ENCODE measurements at places on chromosomes 12 and 14. TPM values are rescaled to one million over a fixed set of nuclear protein-coding genes. Genes with fewer than 3 reads are reported as not detected.

- no peak overlapping the region for H3K27ac ChIP-seq
- H3K4me3 ChIP-seq, result no peak overlapping the region
- DNase-seq, result no peak
- peaks cover 12% of the 10 kb centered on the region for H3K4me1 ChIP-seq
These were observed 422.5 kb downstream of the NRXN3 start for GRCh38 chr14:78592616-78593219.

BAG5 gene
- 14.3 TPM for total RNA-seq

GNB3 gene
- total RNA-seq, result 14.3 TPM

GRCh38 chr14:65203574-65203973 is 101.3 kb upstream of the MAX start:
- no peak for DNase-seq
- no peak overlapping the region for H3K4me3 ChIP-seq
- no peaks in the 10 kb centered on the region for H3K36me3 ChIP-seq

GRCh38 chr14:103698380-103699260 is 16.6 kb downstream of the XRCC3 start:
- H3K4me3 ChIP-seq, result no peak overlapping the region
- H3K36me3 ChIP-seq, result peaks cover 75% of the 10 kb centered on the region
- no peak for DNase-seq
- H3K27me3 ChIP-seq, result no peaks in the 10 kb centered on the region

GRCh38 chr14:69323266-69323998 is 63.5 kb downstream of the GALNT16 start:
- no peak overlapping the region for H3K4me3 ChIP-seq
- peak; percentile 51 for DNase-seq
- no peaks in the 10 kb centered on the region for H3K36me3 ChIP-seq
- H3K4me1 ChIP-seq, result no peaks in the 10 kb centered on the region
- H3K27ac ChIP-seq, result peak overlapping the region; percentile 66
- no peaks in the 10 kb centered on the region for H3K27me3 ChIP-seq

- no peak overlapping the region for H3K27ac ChIP-seq
- peak overlapping the region; percentile 83 for H3K4me3 ChIP-seq
These were observed 568 bp downstream of the CCDC184 start for GRCh38 chr12:48183876-48184548.

DNA sequence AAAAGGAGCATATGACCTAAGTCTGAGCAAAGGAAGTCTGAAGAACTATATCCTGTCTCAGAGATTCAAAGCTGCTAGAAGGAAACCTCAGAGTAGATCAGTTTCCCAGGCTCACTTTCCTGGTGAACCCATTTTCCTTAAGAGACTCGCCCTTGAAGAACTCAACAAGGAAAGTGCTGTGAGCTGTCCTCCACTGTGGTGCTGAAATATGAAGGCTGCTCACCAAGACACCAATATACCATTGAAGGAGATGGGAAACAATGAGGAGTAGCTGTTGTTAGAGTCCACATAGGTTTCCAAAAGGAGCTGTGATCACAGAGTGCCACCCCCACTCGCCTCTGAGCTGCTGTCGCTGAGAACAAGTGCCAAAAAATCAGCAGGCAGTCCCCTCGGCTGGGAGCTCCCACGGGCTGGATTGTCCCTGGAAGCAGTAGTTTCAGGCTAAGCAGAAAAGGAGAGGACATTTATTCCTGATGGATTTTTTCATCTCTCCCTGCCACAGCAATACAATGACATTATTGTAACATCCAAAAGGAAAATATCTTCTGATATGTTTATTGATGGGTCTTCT is 282.1 kb downstream of the RPS29 start:
- peaks cover 7% of the 10 kb centered on the region for H3K27me3 ChIP-seq
- H3K4me3 ChIP-seq, result no peak overlapping the region
- no peaks in the 10 kb centered on the region for H3K36me3 ChIP-seq
- peak; percentile 89 for DNase-seq
- H3K27ac ChIP-seq, result no peak overlapping the region

MIP gene
- total RNA-seq, result not detected

YEATS4 gene
- total RNA-seq, result 31.2 TPM

- DNase-seq, result no peak
- H3K36me3 ChIP-seq, result no peaks in the 10 kb centered on the region
- H3K27me3 ChIP-seq, result no peaks in the 10 kb centered on the region
- H3K4me3 ChIP-seq, result no peak overlapping the region
- no peaks in the 10 kb centered on the region for H3K4me1 ChIP-seq
These were observed 256.0 kb downstream of the RPAP3 start for GRCh38 chr12:47449797-47450196.

- H3K4me1 ChIP-seq, result peaks cover 4% of the 10 kb centered on the region
- peaks cover 11% of the 10 kb centered on the region for H3K36me3 ChIP-seq
- H3K27me3 ChIP-seq, result no peaks in the 10 kb centered on the region
- H3K4me3 ChIP-seq, result peak overlapping the region; percentile 94
- H3K27ac ChIP-seq, result peak overlapping the region; percentile 99
- DNase-seq, result peak; percentile 89
These were observed 521 bp downstream of the CDK2AP1 start for GRCh38 chr12:123271001-123271668.

- peaks cover 10% of the 10 kb centered on the region for H3K4me1 ChIP-seq
- H3K36me3 ChIP-seq, result no peaks in the 10 kb centered on the region
- H3K4me3 ChIP-seq, result no peak overlapping the region
- H3K27ac ChIP-seq, result no peak overlapping the region
- DNase-seq, result no peak
- H3K27me3 ChIP-seq, result peaks cover 15% of the 10 kb centered on the region
These were observed 13.3 kb downstream of the TGFB3 start for GRCh38 chr14:75968456-75968855.

TAS2R8 gene
- total RNA-seq, result not detected

WASHC4 gene
- 37.6 TPM for total RNA-seq

OR4E2 gene
- total RNA-seq, result not detected

DNA sequence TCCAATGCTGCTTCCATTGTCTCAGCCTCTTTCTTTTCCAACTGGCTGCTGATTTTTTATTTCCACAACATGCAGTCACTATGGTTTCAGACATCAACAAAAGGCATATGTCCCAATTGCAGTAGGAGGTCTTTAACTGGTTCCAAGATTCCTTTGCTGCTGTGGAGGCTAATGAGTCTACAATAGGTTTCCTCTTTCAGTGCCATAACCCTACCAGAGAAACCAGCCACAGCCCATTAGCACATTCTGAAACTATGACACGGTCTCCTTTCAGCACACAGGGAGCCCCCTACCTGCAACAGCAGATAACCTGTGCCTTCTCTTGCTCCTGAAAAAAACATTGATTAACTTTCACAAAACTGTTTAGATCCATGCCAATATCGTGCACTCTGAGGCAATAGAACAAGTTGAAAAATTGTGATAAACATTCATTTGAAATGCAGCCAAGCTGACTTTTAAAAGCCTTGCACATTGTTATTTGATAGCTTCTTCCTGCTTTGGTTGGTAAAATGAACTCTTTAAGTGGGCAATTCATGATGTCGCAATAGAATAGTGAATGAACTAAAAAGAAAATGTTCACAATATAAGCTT is 32.4 kb downstream of the PLEKHG7 start:
- H3K36me3 ChIP-seq, result no peaks in the 10 kb centered on the region
- no peaks in the 10 kb centered on the region for H3K27me3 ChIP-seq
- no peak overlapping the region for H3K4me3 ChIP-seq
- H3K27ac ChIP-seq, result no peak overlapping the region
- DNase-seq, result no peak

DNA sequence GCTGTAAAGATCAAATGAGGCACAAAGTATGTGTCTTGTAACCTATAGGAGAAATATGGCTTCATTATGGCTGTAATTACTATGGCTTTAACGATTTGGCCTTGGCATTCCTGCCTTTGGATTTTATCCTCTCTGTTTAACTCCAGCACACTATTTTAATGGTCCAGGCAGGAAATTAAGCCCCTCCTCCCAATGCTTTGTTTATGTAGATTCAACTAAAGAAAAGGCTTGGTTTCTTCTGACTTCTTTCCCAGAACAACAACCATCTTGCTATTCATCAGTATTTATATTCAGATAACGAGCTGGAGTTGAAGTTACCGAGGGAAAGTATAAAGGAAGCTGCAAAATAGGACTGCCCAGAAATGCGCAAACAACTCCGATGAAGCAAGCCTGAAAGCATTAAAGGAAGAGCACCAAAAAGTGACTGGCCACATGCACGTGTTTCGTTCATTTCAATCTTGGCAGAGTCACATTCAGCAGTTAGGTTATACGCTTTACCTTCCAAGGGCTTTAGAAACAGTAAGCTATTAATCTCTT is 104.6 kb downstream of the NELL2 start:
- no peak overlapping the region for H3K27ac ChIP-seq
- DNase-seq, result no peak
- no peak overlapping the region for H3K4me3 ChIP-seq

DNA sequence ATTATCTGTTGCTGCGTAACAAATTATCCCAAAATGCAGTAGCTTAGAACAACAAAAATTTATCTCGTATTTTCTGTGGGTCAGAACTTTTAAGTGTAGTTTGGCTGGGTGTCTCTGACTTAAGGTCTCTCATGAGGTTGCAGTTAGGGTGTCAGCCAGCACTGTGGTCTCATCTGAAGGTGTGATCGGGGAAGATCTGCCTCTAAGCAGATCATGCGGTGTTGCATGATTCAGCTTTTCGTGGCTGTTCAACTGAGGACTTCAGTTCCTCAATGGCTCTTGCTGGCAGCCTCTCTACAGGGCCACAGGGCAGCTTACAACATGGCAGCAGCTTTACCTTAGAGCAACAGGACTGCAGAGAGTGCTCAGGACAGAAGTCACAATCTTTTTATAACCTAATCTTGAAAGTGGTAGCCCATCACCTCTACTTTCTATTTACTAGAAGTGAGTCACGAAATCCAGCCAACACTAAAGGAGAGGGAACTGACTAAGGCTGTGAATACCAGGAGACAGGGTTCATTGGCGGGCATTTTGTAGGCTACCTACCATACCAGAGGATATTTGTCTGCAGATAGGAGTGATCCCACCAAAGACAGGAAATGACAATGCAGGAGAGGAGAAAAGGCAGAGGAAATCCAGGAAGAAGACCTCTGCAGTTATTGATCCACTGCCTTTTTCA is 1.8 kb upstream of the TMPRSS12 start:
- no peaks in the 10 kb centered on the region for H3K27me3 ChIP-seq
- no peak for DNase-seq
- H3K36me3 ChIP-seq, result no peaks in the 10 kb centered on the region
- H3K4me1 ChIP-seq, result no peaks in the 10 kb centered on the region

UTP20 gene
- total RNA-seq, result 29.9 TPM

SLCO1C1 gene
- total RNA-seq, result 2.6 TPM

- no peak for DNase-seq
- H3K36me3 ChIP-seq, result peaks cover 4% of the 10 kb centered on the region
- H3K27ac ChIP-seq, result no peak overlapping the region
- no peak overlapping the region for H3K4me3 ChIP-seq
These were observed 25.1 kb downstream of the MOK start for GRCh38 chr14:102279688-102280348.

TAS2R10 gene
- total RNA-seq, result 0.52 TPM

TAS2R42 gene
- total RNA-seq, result not detected

- peaks cover 3% of the 10 kb centered on the region for H3K4me1 ChIP-seq
- no peak overlapping the region for H3K4me3 ChIP-seq
- DNase-seq, result peak; percentile 62
- no peaks in the 10 kb centered on the region for H3K36me3 ChIP-seq
- no peak overlapping the region for H3K27ac ChIP-seq
These were observed 48.9 kb upstream of the POC1B start for GRCh38 chr12:89574736-89575208.

SERPINA10 gene
- not detected for total RNA-seq

GRCh38 chr14:100903134-100903468 is 421 bp downstream of the RTL1 start:
- peak overlapping the region; percentile 68 for H3K27ac ChIP-seq
- DNase-seq, result no peak
- peaks cover 10% of the 10 kb centered on the region for H3K27me3 ChIP-seq
- H3K4me3 ChIP-seq, result no peak overlapping the region
- no peaks in the 10 kb centered on the region for H3K36me3 ChIP-seq

DNA sequence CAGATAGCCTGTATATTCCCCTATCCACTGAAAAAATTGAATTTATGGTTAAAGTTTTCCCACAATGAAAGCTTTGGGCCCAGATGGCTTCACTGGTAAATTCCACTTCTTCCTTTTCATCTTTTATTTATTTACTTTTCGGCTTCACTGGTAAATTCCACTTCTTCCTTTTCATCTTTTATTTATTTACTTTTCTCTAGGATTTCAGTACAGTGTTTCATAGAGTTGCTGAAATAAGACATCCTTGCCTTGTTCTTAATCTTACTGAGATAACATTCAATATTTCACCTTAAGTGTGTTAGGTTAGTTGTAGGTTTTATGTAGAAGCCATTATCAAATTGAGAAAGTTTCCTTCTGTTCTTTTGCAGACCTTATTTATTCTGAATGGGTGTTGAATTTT is 18.9 kb upstream of the KLRG1 start:
- H3K27me3 ChIP-seq, result no peaks in the 10 kb centered on the region
- no peaks in the 10 kb centered on the region for H3K36me3 ChIP-seq
- H3K4me1 ChIP-seq, result no peaks in the 10 kb centered on the region
- H3K4me3 ChIP-seq, result no peak overlapping the region
- H3K27ac ChIP-seq, result no peak overlapping the region

DNA sequence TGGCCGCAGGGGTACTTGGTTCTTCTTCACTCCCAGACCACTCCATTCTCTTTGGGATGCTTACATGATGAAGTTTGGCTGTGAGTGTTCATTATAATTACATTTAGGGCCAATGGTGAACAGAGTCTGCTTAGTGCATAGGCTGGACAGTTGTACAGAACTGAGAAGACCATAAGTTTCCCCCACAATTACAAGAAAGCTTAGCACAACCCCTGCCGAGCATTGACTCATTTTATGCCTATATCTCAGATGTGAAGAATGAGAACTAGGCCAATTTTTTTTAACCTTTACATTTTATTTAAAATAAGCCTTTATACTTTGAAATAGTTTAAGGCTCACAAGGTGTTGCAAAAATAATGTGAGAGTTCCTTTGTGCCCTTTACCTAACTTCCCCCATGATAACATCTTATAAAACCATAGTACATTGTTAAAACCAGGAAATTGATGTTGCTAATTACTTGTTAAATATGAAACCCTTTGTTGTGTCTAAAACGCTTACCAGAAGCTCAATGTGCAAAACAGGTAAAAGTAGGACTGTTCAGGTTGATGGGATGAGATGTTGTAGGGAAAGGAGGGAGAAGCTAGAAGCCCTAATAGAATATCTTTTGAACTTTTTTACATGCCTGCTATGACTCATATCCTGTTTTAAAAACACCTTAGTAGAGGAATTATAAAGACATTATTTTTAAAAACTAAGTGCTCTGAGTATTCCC is 47.2 kb downstream of the ALDH1L2 start:
- no peak overlapping the region for H3K27ac ChIP-seq
- DNase-seq, result no peak
- H3K4me1 ChIP-seq, result no peaks in the 10 kb centered on the region
- H3K36me3 ChIP-seq, result no peaks in the 10 kb centered on the region
- no peak overlapping the region for H3K4me3 ChIP-seq

Data from endodermal cell (in vitro differentiated cells).